Stimulated activated CD4-positive, alpha-beta T cell treated with anti-CD3 and anti-CD28 coated beads, Interleukin-15, amount 100 ng/mL, for 1 hour (primary cell): ENCODE measurements at places on chromosomes 12 and 14.

- no peak for DNase-seq
Measured at GRCh38 chr14:23321572-23322547, 603 bp downstream of the PABPN1 start.

GRCh38 chr14:91424813-91425530 lies 7.4 kb upstream of the CCDC88C start:
- no peak for DNase-seq

- DNase-seq, result no peak
Measured at GRCh38 chr14:62626416-62626815, 418.8 kb downstream of the KCNH5 start.

GRCh38 chr12:28776220-28776619 lies 372.9 kb upstream of the FAR2 start:
- no peak for DNase-seq

- no peak for DNase-seq
Measured at GRCh38 chr14:69827560-69827959, 30.5 kb upstream of the SLC10A1 start.

DNA sequence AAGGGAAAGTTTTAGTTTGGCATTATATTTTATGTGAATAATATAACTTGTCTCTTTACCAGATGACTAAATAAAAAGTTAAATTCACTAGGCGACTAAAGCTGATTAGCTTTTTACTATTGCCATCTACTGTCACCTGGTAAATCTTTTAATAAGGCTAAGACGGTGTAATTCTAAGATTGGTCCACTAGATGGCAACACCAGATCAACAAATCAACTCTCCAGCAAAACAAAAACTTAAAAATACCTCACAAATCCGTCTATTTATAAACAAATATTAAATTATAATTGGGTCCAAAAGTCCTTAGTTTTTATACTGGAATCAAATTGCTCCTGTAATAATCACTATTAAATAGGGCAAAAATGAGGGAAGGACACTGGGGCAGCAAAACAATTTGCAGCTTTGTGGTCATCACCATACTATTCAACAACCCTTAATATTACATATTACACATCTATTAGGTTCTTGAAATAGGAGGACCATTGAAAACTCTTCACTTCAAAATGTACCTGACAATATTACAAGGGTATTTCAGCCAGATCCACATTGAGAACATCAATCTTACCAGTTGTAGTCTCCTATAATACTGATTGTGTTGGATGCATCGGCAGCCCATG lies 47.9 kb downstream of the GALC start:
- DNase-seq, result no peak

GRCh38 chr14:80324649-80325048 lies 113.3 kb upstream of the DIO2 start:
- DNase-seq, result no peak

- no peak for DNase-seq
Measured at GRCh38 chr12:118356809-118357256, 15.9 kb downstream of the TAOK3 start.

GRCh38 chr14:68274725-68275124 lies 455.1 kb downstream of the RAD51B start:
- no peak for DNase-seq

GRCh38 chr14:58430156-58430555 lies 2.6 kb downstream of the KIAA0586 start:
- no peak for DNase-seq

DNA sequence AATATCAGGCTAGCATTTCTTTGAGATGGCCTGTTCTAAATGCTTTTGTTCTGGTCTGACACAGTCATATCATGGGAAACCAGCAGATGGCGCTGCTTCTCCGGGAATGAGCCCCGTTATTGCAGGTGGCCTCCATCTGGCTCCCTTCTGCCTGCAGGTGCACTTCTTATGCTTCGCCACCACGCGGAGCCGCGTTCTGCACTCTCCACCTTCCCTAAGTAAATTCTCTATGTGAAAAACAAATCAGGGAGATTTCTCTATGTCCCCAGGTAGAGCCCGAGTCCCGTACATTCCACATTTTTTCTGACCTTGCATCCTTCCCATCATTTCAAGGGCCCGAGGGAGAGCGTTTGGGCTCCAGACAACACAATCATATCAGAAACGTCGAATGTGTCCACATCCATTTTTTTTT lies 26.2 kb downstream of the GLRX5 start:
- peak; percentile 59 for DNase-seq

- DNase-seq, result no peak
Measured at GRCh38 chr12:84038242-84038641, 874.4 kb downstream of the SLC6A15 start.

GRCh38 chr12:9888665-9889273 lies 7.5 kb downstream of the KLRF2 start:
- DNase-seq, result no peak

- DNase-seq, result no peak
Measured at GRCh38 chr12:106170285-106170684, 31.5 kb upstream of the NUAK1 start.

DNA sequence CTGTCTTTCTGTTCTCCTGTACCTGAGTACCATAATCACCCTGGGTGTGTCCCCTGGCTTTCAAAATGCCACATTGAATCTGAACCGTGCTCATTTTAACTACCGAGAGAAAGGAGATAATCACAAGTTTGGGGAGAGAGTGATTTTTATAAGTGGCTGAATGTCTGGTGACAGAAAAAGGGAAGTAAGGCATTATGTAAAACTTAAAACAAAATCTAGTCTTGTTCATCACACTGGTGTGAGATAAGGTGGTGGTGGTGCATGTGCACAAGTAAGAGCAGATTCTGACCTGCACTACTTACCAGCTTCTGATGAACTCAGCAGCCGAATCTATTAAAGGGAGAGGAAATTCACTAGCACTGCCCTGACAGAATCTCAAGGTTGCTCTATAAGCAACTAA lies 56.3 kb downstream of the SPPL3 start:
- no peak for DNase-seq

DNA sequence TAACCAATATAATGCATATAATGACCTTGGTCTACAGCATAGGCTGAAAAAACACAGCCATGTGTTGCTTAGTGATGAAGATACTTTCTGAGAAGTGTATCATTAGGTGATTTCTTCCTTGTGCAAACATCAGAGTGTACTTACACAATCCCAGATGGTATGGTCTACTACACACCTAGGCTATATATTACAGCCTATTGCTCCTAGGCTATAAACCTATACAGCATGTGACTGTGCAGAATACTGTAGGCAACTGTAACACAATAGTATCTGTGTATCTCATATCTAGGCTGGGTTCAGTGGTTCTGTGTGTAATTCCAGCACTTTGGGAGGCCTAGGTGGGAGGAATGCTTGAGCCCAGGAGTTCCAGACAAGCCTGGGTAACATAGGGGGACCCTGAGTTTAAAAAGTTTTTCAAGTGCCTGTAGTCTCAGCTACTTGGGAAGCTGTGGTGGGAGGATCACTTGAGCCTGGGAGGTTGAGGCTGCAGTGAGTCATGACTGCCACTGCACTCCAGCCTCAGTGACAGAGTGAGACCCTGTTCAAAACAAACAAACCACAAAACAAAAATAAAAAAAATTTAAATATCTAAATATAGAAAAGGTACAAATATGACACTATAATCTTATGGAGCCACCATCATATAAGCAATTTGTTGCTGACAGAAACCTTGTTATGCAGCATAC lies 66.6 kb downstream of the GRIP1 start:
- DNase-seq, result no peak

- DNase-seq, result no peak
Measured at GRCh38 chr14:91879196-91879595, 11.9 kb upstream of the TC2N start.

DNA sequence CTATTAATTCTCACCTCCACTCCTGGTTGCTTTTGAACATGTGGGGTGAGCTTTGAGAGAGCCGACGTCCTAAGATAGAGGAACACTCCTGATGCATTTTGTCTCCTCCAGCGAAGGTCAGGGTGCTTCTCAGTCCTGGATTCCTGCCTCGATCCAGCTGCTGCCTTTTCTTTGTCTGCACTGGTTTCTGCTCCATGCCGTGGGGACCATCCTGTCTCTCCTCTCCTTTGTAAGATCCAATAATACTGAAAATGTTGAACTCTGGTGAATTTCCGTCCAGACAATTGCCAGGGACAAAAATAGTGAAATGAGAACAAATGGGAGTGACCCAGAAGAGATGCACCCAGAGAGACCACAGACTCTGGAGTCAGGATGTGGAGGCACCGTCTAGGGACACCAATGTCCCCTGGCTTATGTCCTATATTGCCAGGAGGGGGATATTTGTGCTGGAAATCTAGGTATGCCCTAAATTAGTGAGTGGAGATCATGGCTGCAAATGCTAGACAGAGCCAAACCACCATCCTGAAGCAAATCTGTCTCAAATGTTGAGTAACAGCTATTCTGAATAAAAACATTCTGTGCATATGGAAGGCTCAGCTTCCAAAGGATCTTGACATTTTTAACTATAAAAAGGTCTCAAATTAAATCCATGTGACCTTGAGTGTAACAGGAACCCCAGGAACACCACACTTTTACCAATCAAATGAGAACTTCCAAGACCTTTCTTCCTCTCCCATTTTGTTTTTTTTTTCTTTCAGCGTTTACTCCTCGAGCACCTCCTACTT lies 170.9 kb downstream of the PPM1H start:
- DNase-seq, result no peak

DNA sequence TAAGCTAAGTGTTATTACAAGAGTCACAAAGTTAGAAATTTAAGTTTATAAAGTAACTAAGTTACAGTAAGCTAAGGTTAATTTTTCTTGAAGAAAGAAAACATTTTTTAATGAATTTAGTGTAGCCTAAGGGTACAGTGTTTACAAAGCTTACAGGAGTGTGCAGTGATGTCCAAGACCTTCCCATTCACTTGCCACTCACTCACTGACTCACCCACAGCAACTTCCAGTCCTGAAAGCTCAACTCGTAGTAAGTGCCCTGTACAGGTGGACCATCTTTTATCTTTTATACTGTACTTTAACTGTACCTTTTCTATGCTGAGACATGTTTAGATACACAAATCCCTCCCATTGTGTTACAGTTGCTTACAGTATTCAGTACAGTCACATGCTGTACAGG lies 60.9 kb upstream of the TMEM263 start:
- no peak for DNase-seq

DNA sequence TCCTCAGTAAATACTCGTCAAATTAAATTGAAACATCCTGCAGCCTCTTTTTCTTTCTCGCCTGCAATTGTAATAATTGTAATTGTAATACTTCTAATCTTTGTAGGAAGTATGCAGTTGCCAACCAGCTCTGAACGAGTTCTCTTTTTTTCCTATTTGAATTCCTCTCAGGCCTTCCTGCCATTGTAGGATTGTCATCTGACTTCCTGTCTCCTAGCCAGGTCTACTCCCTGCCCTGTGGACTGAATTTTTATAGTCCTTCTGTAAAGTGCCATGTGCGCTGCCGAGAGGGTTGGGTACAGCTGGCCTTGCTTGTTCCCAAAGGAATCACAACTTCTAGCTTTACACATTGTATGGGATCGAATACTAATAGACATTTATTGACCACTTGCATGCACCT lies 183.3 kb downstream of the SSPN start:
- DNase-seq, result no peak

- no peak for DNase-seq
Measured at GRCh38 chr12:80018119-80018518, 81.2 kb upstream of the OTOGL start.

DNA sequence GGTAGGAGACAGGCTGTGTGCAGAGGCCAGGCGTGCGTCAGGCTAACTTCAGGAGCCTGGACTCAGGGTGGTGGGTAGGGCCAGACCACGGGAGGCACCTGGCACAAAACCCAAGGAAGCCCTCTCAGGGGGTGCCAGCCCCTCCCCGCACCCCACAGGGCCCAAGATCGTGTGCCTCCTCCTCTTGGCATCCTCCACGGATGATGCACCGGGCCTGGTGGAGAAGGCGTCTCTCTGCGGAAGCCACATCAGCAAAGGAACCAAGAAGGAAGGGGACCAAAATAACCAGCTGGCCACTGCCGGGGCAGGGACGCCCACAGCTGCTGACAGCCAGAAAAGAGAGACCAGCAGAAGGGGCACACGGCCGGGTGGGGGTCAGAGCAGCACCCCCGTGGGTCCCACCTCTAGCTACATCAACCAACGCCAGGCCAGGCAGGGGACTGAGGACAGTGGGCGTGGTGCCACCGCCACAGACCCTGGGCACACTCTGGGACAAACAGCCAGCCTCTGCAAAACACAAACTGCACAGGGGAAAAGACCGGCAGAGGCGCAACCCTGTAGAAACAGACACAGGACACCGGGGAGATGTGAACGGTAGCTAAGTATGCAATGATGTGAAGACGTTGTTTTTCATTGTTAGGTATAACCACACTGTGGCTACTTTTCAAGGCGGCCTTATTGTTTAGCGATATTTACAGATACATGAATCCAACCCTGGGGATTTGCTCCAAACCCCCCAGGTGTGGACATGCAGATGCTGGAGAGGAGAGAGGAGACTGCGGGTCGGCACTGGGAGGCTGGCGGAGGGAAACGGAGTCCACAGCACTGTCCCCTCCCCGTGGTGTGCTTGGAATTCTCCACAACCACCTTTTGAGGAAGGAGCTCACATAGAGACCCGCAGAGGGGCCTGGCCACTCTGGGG lies 26.1 kb upstream of the C14orf180 start:
- no peak for DNase-seq

GRCh38 chr14:61881046-61881445 lies 118.8 kb downstream of the SNAPC1 start:
- DNase-seq, result no peak

DNA sequence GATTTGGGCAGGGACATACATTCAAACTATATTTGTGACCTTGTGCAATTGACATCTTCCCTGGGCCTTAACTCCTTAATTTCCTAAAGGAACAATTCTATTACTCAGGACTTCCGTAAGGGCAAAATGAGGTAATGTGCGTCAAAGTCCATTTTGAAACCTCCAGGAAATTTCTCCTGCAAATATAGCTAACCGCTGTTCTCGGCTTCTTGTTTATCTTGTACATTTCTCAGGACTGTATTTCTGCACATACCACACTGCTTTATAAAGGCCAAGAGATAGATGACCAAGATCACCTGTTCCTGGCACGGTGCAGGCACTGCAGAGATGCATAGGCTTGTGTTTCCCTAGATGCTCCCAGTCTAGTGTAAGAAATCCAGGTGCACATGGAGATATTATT lies 1009.4 kb downstream of the BCL11B start:
- DNase-seq, result no peak

GRCh38 chr12:88472248-88472647 lies 108.0 kb downstream of the KITLG start:
- DNase-seq, result no peak

DNA sequence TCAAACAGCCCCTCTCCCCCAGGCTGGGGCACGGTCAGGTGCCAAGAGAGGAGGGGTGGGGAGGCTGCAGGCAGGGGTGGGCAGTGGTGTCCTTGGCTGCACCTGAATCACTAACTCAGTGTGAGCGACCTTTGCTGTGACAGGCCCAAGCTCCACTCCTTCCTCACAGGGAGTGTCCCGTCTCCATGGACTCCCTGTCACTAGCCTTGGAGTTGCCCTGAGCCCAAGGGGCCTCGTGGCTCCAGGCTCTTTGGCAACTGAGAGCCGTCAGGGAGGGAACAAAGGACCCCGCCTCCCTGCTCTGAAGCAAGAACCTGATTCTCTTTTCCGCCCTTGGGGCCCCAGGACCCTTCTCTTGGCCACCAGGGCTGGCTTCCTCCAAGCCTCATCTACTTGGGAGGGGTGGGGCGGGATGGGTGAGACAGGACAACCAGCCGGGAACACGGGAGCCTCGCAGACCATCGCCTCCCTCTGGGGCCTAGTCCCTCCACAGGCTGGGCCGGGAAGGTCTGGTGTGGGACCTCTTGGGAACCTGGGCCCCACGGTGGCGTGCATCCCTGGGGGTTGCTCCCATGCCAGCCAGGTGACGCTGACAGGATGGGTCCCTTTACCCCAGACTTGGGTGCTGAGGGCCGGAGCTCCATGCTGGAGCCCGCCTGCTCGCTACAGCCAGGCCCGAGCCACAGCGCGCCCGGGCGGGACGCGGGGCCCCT lies 935 bp upstream of the ADSS1 start:
- DNase-seq, result no peak
